ENCODE measurements at places on chromosomes 4 and X.

DNA sequence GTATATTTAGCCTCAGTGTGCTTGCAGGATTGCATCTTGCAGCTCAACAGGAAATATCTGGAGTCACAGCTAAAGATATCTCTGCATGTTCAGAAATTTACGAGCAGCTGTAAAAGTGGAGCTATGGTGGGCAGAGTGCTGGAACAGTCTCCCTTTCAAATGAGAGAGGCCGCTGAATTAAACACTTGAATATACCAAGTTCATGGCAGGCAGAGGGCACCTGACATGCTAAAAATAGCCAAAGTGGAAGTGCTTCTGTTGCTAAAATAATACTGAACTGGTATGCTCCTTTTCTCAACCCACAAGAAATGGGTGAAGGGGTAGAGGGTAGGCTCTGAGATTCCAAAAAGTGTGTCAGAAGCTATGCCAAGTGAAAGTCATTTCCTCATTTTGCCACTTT is 98.1 kb downstream of the MGST2 start:
- DNase-seq = peak; percentile 87

DNA sequence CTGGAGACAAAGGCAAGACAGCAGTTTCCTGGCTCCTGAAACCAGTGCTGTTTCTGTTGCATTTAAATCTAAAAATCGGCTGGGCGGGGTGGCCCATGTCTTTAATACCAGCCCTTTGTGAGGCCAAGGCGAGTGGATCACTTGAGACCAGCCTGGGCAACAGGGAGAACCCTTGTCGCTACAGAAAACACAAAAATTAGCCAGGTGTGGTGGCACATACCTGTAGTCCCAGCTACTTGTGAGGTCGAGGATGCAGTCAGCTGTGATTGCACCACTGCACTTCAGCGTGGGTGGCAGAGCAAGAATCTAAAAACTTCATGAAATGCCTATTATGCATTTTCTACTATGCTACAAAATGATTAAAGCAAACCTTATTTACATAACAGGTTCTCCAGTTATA is 205.4 kb upstream of the ITM2A start:
- no peak for DNase-seq

DNA sequence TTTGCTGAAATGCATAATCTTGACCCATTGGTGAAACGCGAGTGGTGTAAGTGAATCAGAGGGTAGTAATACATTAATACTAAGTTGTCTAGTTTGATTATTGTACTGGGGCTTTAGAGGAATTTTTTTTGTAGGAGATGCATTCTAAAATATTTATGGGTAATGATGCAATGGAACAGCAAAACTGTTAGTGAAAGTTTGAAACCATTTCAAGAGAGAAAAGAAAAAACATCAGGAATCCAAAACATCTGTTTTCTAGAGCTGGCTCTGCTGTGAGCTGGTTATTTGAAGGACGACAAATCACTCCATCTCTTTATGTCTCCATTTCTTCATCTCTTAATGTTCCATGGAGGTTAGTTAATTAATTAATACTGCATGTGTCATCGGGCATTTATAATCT is 351.9 kb upstream of the FAT1 start:
- DNase-seq = peak; percentile 36

DNA sequence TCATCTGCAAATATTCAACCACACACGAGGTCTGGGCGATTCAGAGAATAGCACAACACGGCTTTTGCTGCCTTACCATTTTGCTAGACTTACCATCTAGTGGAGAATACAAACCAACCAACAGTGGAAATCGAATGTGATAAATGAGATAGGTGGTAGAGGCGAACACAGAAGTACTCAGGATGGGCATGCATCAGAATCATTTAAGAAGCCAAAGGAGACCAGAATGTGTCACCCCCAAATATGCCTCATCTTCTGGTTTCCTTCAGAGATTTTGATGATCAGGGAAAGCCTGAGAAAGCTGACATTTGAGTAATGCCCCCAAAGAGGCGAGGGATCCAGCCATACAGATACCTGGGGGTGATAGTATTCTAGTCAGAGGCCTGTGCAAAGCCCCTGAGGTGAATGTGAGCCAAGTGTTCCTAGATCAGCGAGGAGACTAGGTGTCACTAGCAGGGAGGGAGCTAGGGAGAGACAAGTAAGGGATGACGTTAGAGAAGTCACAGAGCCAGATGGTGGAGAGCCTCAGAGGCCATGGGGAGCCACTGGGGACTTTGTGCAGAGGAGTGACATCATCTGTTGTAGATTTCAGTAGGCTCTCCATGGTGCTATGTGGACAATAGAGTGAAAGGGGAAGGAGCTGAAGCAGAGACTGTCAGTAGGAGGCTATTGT is 1.7 kb downstream of the MTMR1 start:
- no peak for DNase-seq

DNA sequence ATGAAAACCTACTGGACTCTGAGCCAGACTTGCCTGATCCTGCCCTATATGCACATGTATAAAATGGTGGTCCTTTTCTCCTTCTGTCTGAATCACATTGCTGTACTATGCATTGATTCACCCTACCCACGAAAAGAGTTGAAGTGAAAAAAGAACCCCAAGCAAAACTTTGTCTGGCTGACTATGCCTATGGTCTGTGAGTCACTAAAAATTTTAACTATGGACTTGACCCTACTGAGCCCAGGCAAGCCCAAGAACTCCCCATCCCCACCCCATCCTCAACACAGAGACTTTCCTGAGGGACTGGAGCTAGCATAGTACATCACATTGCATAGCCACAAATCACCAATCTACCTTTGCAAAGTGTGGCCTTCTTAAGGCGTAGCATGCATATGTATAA is 116.6 kb upstream of the TENM3 start:
- DNase-seq = no peak

- peak; percentile 51 for DNase-seq
These were observed 32.3 kb downstream of the ADGRA3 start for GRCh38 chr4:22483551-22483981.

GRCh38 chr4:11149612-11150259 is 279.0 kb downstream of the HS3ST1 start:
- DNase-seq = no peak

DNA sequence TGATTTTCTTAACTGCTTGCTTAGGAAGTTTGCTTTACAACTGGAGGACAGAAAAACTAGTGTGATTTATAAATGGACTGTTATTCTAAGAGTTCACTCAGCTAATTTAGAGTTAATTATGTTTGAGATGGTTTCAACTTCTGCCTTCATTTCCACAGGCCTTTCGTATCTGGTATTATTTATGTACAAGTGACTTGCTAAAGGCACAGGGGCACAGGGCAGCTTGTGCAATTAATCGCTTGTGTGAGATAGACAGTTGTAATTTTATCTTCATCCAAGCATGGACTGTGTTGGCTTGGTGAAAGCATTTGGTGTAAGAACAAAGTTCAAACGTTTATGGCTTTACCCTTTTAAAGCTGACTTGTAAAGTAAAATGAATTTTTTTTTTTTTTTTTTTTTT is 38.3 kb downstream of the GPAT3 start:
- no peak for DNase-seq
